ENCODE measurements at places on chromosomes 4 and X.

GRCh38 chr4:62706423-62706822 lies 1506.3 kb downstream of the ADGRL3 start:
- no peak for DNase-seq

- DNase-seq = no peak
These were observed 221.6 kb upstream of the FTHL17 start for GRCh38 chrX:31293409-31293808.

GRCh38 chrX:19893727-19894126 lies 6.3 kb upstream of the SH3KBP1 start:
- no peak for DNase-seq

GRCh38 chr4:40119344-40119743 lies 62.7 kb downstream of the N4BP2 start:
- no peak for DNase-seq

DNA sequence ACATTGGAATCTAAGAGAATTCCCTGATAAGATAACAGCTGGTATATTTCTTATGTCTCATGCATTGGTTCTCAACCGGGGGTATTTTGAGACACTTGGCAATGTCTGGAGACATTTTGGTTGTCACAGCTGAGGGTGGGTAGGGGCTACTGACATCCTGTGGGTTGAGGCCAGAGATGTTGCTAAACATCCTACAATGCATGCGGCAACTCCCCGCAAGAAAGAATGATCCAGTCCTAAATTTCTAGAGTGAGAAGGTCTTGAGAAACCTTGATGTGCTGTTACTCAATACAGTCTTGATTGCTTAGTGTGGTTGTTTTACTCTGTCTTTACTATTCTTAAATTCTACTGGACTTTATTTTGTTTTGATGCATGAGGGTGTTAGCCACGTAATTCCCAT lies 287.2 kb downstream of the FRMPD4 start:
- no peak for DNase-seq

DNA sequence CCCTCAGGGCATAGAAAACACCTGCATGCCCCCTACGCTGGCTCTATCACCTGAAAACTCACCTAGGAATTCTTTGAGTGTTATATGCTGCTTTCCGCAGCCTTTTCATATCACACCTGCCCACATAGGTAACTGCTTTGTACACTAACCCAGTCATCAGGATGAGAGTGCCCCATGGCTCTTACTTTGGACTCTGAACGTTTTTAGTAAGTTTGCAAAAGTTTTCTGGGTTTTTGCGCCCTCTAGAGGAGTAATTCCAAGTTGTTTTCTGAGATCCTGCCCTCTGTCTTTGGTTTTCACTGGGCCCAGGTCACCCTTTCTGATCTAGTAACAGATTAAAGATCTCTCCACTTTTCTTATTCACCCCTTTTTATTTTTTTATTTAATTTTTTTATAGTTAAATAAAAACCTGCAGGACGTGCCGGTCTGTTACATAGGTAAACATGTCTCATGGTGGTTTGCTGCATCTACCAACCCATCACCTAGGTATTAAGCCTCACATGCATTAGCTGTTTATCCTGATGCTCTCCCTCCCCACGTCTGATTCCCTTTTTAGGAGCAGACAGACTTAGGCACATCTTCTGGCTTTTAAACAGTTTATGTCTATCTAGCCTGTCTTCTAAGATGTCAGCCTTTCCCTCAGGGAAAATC lies 139.2 kb downstream of the NWD2 start:
- DNase-seq = peak; percentile 30

GRCh38 chr4:172881645-172882044 lies 287.0 kb upstream of the GALNT7 start:
- no peak for DNase-seq

DNA sequence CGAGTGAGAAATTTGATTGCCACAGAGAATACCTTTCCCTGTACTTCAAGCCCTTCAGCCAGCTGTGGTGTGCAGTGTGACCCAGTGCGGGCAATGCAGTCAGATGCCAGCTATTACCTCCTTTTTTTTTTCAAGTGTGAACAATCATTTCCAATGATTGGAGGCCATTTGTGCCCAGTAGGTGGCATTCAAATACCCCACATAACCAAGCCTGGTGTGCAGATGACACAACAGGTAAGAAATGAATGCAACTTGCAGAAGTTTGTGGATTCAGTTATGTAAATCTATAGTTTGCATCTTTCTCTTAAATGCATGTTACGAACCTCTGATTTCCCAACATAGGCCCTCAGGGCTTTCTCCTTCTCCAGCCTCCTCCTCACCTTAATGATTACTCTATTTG lies 98.0 kb downstream of the CLCN4 start:
- no peak for DNase-seq

GRCh38 chr4:75370576-75370975 lies 143.6 kb downstream of the RCHY1 start:
- DNase-seq = no peak

DNA sequence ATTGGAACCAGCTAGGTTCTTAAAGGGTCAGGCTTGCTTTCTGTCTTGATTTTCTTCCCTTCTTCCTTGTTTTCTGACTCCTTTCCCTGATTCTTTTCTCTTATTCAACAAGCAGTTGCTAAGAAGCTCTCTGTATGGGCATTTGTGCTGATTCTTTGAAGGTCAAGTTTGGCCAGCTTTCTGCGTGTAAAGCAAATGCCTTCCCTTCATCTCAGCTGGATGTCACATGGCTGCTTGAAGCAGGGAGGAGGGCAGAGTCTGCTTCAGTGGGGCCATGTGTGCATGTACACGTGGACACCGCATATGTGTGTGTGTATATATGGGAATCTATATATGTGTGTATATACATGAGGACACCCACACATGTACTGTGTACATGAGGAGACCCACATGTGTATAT lies 139.9 kb upstream of the ATP6AP2 start:
- no peak for DNase-seq

GRCh38 chrX:38305971-38306370 lies 21.3 kb downstream of the RPGR start:
- DNase-seq = no peak

- DNase-seq = peak; percentile 42
These were observed 78.8 kb downstream of the TMEM47 start for GRCh38 chrX:34578237-34578636.

DNA sequence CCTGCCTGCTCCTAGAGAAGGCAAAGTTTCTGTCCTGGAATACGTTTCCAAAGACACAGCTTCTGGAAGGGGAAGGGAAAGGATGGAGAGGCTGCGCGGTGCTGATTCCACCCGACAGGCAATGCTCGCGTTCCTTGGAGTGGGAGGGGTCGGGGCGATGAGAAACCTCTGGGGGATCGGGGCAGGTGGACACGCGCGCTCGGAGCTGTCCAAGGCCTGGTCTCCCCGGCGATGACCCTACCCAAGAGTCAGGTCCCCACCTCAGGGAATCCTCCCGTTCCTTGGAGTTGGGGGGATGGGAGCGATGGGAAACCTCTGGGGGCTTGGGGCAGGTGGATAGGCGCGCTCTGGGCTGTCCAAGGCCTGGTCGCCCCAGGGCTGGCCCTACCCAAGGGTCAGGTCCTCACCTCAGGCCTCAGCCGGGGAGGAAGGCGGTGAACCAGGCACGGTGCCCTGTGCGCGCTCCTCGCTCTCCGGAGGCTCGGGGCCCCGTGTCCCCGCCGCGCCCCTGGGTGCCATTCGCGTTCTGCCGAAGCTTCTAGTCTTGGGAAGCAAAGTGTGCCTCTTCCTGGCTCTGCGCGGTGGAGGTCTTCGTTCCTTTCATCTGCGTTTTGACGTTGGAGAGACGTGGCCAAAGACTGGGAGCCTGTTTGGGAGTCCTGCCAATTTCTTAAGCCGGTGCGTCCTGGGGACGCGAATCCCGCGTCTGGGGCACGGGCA lies 10.6 kb upstream of the SHOX start:
- DNase-seq = no peak

GRCh38 chr4:98728433-98728832 lies 70.0 kb upstream of the TSPAN5 start:
- peak; percentile 81 for DNase-seq

- DNase-seq = peak; percentile 6
These were observed 55.7 kb downstream of the LINC00632 start for GRCh38 chrX:140765043-140765784.

DNA sequence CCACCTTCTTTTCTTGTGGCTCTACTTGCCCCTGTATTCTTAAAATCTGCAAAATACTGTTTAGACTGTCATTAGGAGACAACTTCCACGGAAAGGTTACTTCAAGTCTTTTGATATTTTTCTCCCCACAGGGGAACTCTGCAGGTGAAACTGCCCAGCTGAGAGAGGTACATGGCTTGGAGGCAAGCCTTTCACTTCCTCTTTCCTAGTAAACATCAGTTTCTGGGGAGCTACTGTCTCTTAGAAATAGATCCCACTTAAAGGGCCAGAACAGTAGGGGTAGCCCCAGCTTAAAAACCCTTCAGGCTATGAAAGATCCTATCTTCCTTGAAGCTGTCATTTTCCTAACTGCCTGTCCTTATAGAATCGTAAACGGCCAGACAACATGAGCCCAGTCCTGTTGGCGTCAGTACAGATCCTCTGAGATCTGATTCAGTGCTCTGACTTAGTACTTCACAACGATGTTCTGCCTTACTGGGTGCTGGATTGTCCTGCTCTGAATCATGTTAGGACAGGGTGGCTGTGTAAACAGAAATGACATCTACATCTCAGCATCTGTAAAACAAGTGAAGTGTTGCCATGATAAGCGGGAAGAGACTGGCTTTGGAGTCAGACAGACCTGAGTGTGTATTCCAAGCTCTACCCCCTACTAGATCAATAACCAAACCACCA lies 102.1 kb downstream of the ITIH6 start:
- DNase-seq = no peak

DNA sequence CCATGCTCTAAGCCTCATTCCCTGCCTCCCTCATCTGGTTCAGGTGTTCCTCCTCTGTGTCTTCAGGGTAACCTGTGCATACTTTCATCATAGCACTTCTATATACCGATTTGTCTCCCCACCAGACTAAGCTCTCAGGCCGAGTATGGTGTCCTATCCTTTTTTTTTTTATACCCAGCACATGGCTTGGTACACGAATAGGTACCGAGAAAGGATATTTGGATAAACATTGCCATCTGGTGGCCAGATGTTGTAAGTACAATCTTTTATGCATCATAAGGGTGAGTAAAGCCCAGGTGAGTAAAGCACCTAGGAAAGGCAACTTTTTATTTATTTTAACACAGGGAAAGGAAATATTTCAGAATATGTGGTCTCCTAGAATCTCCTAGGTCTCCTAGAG lies 68.4 kb downstream of the MID2 start:
- peak; percentile 56 for DNase-seq

DNA sequence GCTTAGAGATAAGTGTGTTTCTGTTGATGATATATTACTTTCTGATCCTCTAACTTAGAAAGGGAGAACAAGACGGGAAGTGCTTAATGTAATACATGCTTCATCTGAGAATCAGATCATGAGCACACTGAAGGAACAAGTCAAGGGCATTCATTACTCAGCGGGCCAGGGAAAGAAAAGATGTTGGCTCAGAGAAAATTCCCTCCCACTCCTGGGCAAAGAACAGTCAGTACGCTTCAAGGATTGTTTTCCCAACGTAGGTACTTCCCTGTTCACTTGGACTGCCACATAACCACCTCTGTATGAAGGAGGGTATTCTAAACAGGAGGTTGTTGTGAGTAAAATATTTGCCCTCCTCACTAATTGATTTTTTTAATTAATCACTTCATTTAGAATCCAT lies 374.5 kb upstream of the FMR1 start:
- DNase-seq = no peak

GRCh38 chr4:122617597-122618593 lies 3.0 kb downstream of the IL21 start:
- no peak for DNase-seq

- no peak for DNase-seq
These were observed at the start of gene BEX3 for GRCh38 chrX:103376118-103376978. BEX3 (plus strand) TSS chrX:103376538; CDS start chrX:103377522, 984 bp downstream.

DNA sequence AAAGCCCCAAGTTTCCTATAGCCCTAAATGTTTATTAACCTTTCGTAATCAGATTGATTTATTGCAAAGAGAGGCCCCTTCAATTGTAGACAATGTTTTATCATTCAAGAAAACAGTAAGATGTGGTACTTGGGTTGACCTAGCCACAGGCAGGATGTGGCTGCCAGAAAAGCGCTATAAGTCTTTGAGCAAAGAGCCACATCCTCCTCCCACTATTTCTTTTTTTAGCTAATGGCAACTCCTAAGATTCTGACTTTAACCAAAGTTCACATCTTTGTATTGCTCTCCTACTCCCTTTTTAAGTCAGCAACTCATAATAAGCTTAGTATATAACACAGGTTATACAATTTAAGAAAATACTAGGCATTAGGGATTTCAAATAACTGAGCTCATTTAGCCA lies 70.7 kb upstream of the PPP3CA start:
- no peak for DNase-seq

GRCh38 chrX:40844471-40844870 lies 109.1 kb upstream of the MED14 start:
- DNase-seq = no peak

DNA sequence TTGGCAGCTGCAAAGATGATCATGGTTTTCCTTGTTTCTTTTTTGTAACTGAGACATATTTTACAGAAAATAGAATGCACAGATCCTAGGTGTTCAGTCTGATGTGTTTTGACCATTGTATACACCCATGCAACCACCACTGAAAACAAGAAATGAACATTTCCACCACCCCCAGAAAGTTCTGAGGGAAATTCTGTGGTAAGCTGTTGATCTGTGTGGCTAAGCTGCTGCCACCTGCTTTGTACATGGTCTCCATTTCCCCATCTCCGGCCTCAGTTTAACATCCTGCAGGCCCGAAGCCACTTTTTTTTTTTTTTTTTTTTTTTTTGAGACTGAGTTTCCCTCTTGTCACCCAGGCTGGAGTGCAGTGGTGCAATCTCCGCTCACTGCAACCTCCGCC lies 65.3 kb downstream of the NYX start:
- no peak for DNase-seq

- no peak for DNase-seq
These were observed 396.5 kb downstream of the PRDM5 start for GRCh38 chr4:120526033-120526432.

GRCh38 chr4:6909970-6910339 lies 329 bp downstream of the TBC1D14 start:
- DNase-seq = no peak

DNA sequence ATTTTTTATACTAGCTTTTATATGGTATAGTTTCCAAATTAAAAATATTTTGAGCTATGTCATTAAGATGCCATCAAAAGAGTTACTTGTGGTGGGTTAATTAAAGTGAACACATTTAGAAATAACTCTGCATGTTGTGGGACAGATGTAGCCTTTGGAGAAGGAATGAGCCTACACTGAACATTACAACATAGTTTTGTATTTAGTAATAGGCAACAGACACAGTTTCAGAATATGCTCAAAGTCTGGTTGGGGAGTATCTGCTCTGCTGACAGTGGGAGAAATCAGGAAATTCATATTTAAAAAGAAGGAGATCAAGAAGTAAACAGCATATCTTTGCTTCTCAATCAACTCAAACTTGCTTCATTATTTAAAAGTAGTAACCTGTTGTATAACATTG lies 23.7 kb downstream of the EMCN start:
- DNase-seq = no peak
